Panc1 (cell line): ENCODE measurements at places on chromosomes 16 and 17. TPM values are rescaled to one million over a fixed set of nuclear protein-coding genes. Genes with fewer than 3 reads are reported as not detected.

- H3K4me1 ChIP-seq = no peaks in the 10 kb centered on the region
- no peak overlapping the region for H3K4me3 ChIP-seq
- peak; percentile 12 for DNase-seq
- H3K27me3 ChIP-seq = no peaks in the 10 kb centered on the region
- no peak overlapping the region for H3K27ac ChIP-seq
Measured at GRCh38 chr17:49290690-49291359, 60.2 kb upstream of the PHOSPHO1 start.

DNA sequence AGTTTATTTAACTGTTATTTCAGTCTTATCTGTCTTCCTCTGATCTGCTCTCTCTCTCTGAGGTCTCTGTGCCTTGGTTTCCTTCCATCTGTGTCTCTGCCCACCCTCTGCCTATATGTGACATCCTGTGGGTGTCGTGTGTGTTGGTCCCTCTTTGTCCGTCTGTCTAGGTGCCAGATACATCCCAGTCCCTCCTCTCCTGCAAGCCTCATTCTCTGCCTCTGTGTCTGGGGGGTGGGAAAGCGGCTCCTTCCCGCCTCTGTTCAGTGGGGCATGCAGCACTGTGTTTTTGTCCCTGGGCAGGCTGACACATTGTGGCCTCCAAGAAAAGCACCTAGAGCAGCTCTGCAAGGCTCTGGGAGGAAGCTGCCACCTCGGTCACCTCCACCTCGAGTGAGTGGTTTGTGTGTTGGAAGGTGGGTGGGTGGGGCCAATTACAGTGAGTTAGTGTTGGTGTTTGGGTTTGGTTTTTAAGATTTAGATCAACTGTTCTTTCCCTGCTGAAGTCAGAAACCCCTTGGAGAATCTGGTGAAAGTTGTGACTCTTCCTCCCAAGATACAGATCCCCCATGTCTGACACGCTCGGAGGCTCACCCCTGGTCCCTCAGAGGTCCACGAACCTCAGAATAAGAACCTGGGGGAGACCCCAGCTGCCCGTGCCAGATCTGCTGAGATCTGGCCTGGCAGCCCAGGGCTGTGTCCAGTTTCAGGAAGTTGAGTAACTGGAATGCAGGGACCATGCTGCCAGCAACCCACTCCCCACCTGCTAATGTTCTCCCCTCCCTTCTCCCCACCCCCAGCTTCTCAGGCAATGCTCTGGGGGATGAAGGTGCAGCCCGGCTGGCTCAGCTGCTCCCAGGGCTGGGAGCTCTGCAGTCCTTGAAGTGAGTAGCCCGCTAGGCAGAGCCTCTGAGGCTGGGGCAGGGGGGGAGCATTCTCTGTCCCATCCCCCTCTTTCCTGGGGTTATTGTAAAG lies 50.9 kb upstream of the CPNE2 start:
- H3K27ac ChIP-seq = no peak overlapping the region
- H3K4me1 ChIP-seq = no peaks in the 10 kb centered on the region
- H3K36me3 ChIP-seq = no peaks in the 10 kb centered on the region
- H3K27me3 ChIP-seq = no peaks in the 10 kb centered on the region

The PIPOX gene
- total RNA-seq = 2.4 TPM

DNA sequence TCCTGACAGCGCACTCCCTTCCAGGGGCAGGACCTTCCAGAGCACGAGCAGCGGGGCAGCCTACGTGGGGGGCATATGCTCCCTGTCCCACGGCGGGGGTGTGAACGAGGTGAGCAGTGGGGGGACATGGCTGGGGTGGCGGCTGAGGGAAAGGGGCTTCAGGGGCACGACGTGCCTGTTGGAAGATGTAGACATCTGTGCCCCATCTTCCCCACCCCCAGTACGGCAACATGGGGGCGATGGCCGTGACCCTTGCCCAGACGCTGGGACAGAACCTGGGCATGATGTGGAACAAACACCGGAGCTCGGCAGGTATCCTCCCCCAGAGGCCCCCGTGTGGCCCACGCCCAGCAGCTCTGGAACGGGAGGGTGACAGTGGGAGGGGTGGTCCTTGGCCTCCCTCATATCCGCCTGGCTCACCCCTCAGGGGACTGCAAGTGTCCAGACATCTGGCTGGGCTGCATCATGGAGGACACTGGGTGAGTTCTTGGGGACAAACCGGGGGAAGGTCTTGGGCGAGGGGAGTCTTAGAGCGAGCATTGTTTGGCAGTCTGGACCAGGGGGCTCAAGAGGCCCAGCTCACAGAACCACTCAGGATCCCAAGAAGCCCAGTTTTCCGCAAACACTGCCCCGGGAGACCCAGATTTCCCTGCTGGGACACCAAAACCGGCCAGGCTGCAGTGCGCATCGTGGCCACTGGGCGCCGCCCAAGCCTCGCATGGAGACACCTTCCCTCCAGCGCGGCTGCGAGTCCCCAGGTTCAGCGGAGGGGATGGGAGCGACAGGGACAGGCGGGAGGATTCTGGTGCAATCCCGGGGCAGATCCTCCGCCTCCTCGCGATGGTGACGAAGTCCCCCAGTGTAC lies 15.7 kb downstream of the ADAM11 start:
- no peak overlapping the region for H3K27ac ChIP-seq
- peaks cover 3% of the 10 kb centered on the region for H3K4me1 ChIP-seq
- peak overlapping the region; percentile 58 for H3K4me3 ChIP-seq
- DNase-seq = no peak
- no peaks in the 10 kb centered on the region for H3K27me3 ChIP-seq
- no peaks in the 10 kb centered on the region for H3K36me3 ChIP-seq

DNA sequence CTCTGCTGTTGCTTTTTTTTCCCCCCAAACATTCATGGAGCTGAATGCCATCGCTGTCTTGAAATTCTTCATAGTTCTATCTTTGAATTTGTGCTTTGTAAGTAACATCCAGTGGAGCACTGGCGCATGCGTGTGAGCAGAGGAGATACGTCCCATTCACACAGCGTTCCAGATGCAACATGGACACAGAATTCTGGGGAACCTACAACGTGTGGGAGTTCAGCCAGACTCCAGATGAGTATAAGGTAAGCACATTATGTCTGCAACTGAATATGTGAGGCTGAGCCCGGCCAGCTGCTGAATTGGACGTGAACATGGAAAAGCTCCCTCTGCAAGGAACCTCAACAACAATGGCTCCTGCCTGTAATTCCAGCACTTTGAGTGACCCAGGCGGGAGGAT lies 4.3 kb upstream of the ATP1B2 start:
- H3K4me1 ChIP-seq = no peaks in the 10 kb centered on the region
- no peak for DNase-seq
- H3K4me3 ChIP-seq = no peak overlapping the region
- H3K27me3 ChIP-seq = no peaks in the 10 kb centered on the region
- H3K36me3 ChIP-seq = no peaks in the 10 kb centered on the region

DNA sequence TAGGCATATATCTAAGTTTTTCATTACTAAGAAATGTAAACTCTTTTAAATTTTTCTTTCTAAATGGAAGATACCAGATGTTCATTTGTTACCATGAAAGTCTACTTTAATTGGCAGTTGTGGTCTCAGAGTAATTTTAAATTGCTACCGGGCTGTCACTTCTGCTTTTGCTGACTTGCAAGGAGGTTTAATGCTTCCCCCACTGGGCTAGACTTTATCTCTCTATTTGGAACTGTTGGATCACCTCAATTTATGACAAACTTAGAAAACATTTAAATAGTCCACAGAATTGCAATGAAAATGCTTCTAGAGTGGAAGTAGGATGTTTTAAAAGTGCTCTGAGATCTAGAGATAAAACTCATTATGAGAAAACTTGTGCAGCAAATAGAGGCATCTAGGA lies 479.8 kb upstream of the GOT2 start:
- H3K27me3 ChIP-seq = no peaks in the 10 kb centered on the region
- no peaks in the 10 kb centered on the region for H3K4me1 ChIP-seq
- no peak overlapping the region for H3K27ac ChIP-seq
- H3K36me3 ChIP-seq = no peaks in the 10 kb centered on the region
- DNase-seq = no peak
- H3K4me3 ChIP-seq = no peak overlapping the region

The ALOXE3 gene
- total RNA-seq = 0.46 TPM

DNA sequence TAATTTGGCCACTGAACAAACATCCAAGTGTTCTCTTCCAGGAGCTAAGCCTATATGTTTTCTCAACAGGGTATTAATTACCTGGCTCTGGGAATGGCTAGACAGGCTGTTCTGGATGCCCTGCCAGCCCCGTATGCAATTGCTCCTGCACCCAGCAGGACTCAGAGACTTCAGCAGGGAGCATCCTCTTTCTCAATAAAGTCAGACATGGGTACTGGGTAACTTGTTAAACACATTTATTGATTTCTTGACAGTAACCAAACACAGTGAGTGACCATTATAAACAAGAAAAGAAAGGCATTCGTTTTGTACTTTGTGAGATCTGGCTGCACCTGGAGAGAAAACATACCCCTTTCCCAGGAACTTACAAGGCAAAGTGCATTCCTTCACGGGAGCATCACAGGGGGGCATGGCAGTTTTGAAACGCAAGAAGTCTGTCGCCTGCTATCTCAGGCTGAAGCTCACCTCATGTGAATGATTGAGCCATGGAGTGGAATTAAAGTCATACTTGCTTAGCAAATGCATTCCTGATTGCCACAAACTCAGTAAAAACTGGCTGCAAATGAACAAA lies 369.8 kb downstream of the UTP18 start:
- no peaks in the 10 kb centered on the region for H3K36me3 ChIP-seq
- no peaks in the 10 kb centered on the region for H3K4me1 ChIP-seq
- no peak overlapping the region for H3K4me3 ChIP-seq
- DNase-seq = no peak
- H3K27me3 ChIP-seq = no peaks in the 10 kb centered on the region

The LRRC37A2 gene
- total RNA-seq = 8.1 TPM

The ZSCAN10 gene
- total RNA-seq = 0.21 TPM

DNA sequence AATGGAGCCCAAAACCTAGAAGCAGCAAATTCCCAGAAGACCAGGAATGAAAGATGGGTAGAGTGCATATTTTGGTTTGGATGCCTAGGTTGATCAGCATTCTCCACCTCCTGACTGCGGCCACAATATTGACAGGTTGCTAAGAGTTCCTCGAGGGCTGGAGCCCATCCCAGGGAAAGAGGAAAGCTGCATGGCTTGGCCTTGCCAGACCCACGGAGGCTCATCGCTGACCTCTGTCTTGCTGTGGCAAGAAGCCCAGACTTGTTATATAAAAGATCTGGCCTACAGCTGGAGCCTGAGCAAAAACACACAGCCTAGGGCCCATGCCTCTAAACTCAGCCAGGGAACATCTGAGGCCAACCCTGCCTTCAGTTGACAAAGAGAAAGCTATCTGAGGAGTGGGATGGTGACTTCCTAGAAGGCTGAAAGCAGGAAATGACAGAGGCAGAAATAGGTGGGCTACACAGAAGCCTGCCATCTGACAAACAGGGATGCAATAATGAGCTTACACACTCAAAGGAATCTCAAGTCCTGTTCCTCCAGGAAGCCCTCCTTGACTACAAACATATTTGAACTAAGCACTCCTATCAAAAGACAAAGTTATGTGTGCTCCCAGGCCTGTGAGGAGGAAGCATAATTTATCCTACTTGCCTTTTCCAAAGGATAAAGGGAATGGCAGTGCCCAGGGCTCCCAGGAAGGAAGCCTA lies 22.5 kb upstream of the SLC35B1 start:
- H3K36me3 ChIP-seq = no peaks in the 10 kb centered on the region
- no peak for DNase-seq
- H3K4me1 ChIP-seq = no peaks in the 10 kb centered on the region; the same call in 1 of the 2 replicates
- no peak overlapping the region for H3K27ac ChIP-seq
- no peaks in the 10 kb centered on the region for H3K27me3 ChIP-seq

DNA sequence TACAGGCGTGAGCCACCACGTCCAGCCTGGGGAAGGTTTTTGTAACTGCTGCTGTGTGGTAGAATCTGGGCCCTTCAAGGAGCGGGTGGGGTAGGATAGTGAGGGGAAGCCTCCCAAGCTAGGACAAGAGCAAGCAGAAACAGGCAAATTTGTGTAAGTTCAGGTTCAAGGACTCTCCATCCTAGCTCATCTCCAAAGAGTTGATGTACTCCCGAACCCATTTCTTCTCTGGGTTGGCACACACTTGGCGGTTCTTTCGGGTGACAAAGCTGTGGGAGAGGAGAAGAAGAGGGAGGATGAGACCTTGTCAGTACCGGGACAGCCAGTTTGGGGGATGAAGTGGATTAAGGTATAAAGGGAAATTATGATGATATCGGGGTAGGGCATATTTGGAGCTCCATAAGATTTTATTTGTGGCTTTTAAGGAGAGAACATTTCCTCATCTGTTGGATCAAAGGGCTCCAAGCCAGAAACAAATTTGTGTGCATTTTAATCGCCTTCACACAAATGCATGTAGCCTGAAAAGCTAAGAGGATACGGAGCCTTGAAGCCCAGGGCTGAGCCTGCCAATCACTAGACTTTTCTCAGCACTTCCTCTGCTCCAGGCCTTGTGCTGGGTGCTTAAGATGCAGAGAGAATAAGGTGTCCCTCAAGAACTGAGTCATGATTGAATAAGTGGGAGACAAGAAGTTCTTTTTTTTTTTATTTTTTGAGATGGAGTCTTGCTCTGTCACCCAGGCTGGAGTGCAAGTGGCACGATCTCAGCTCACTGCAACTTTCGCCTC lies 3.7 kb upstream of the HEATR9 start:
- H3K27ac ChIP-seq = no peak overlapping the region
- no peaks in the 10 kb centered on the region for H3K4me1 ChIP-seq
- H3K27me3 ChIP-seq = no peaks in the 10 kb centered on the region

DNA sequence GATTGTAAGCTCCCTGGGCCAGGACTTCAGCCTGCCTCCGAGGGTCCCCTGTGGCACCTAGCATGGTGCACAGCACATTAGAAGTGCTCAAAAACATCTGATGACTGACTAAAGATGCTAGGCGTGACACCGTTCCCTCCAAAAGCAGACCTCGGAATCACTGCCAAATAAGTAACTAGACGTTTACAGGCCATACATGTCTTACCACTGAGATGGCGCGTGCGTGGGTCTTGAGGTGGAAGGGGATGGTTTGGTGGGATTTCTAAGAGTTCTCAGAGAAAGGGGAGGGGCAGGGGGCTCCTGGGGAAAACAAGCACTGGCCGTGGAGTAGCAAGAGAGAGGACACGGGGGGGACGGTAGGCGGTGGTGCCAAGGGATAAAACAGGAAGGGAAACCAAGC lies 12.4 kb downstream of the MPO start:
- no peak overlapping the region for H3K27ac ChIP-seq
- no peak for DNase-seq
- H3K4me3 ChIP-seq = no peak overlapping the region
- H3K4me1 ChIP-seq = no peaks in the 10 kb centered on the region
- H3K36me3 ChIP-seq = no peaks in the 10 kb centered on the region

- H3K27ac ChIP-seq = no peak overlapping the region
- no peaks in the 10 kb centered on the region; the same call in none of the 2 replicates for H3K27me3 ChIP-seq
- no peak overlapping the region for H3K4me3 ChIP-seq
- no peak for DNase-seq
- no peaks in the 10 kb centered on the region for H3K36me3 ChIP-seq
- no peaks in the 10 kb centered on the region for H3K4me1 ChIP-seq
Measured at GRCh38 chr17:45732926-45733505, 51.1 kb upstream of the CRHR1 start.
